ENCODE measurements at places on chromosomes 4 and X. TPM values are rescaled to one million over a fixed set of nuclear protein-coding genes. Genes with fewer than 3 reads are reported as not detected.

GRCh38 chr4:25970226-25970675, 56.2 kb downstream of the SMIM20 start:
- DNase-seq = no peak

DNA sequence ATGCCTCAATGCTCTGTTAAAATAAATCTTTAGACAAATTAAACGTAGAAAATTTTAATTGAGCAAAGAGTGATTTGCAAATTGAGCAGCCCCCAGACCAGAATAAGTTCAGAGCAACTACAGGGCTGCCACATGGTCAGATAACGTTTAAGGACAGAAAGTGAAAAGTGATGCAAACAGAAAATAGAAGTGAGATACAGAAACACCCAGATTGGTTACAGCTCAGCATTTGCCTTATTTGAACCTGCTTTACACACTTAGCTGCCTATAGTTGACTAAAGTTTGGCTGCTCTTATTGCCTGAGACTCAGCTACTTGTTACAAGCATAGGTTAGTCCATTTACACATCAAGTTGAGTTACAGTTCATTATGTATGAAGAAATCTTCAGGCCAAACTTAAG, 1800.8 kb upstream of the PCDH10 start:
- DNase-seq = no peak

DNA sequence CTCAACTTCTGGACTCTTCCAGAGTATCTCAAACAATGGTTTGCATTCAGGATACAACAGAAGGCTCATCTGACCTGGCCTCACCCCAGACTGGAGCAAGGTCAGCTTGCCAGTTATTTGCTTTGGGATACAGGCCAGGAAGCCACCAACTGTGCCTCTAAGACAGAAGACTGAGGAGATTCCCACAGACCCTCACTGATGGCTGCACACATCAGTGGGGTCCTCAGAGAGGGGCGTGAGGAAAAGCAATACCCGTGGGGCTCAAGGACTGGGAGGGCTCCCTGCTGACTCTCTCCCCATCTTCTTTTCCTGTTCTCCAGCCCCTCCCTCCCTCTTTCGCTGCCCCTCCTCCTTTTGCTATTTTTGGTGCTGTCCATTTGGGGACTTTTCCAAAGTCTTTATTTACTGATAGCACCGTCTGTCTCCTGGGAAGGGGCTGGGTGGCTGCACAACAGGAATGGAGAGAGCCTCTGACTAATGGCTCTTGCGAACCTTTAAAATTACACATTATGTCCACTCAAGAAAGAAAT, 23.2 kb downstream of the RELL1 start:
- DNase-seq = no peak

DNA sequence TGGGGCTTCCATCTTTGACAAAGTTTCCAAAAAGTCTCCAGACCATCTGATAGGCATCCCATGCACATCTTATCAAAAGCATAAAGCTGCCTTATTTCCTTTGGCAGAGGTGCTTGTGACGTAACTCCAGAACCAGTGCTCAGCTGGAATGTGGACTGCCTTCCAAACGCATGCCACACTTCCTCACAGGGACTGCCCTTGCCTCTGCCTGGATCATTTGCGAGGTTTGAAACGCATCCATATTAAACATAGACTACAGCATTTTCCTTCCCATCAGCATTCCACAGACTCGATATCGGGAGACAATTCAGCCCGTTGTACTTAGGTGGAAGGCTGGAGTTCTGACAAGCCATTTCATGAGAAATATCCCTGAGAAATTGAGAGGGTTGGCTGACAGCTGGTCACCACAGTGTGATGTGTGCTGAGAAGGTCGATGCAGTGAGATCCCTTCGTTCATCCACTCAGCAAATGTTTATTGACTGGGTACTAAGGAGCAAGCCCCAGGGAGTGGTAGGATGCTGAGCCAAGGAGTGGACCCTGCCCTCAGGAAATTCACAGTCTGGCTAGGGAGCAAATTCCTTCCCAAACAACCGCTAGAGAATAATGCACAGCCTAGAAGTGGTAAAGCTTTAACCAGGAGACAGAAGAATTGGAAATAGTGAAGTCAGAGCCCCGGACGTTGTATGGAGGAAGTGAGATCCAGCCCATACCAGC, 376.0 kb downstream of the BCOR start:
- no peak for DNase-seq

DNA sequence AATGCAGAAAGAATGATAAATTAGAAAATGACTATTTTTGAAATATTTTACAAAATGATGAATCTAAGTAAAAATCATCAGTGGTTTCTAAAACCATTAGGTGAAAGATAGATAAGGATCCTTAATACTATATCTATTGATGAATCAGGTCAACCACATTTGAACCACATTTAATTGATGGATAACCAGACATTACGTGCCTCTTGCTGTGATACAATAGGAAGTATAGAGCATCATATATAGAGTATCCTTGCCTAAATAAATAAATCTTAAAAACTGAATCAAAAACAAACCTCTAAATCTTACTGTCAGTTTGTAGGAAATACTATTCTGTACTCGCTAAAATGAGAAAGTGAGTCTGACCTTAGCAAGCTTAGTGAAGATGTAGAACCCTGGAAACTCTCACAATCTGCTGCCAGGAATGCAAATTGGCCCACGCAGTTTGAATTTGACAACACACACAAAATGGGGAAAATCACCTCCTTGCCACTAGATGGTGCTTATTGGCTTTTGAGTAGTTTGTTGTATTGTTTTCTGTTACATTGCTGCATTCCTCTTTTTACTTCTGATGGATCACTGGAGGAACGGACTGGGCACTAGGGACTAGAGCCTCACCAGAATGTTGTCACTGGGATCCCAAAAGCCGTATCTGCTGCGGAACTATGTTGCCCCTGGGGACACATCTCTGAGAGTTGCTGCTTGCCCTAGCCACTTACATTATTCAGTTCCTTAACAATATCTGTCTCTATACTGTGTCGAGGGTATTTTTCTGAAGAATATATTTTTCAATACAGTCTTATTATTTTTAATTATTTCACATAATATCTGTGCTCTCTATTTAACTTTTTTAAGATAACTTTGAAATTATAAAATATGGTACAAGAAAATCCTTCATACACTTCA, 25.4 kb upstream of the SLAIN2 start:
- DNase-seq = peak; percentile 63

GRCh38 chr4:13276357-13276756, 207.8 kb downstream of the RAB28 start:
- DNase-seq = no peak

- DNase-seq = no peak
Measured at GRCh38 chr4:48752726-48753125, 27.4 kb downstream of the FRYL start.

GRCh38 chr4:126719852-126720251, 912.9 kb upstream of the INTU start:
- no peak for DNase-seq

The RAB28 gene
- total RNA-seq = 4.9 TPM

The FAM9B gene
- total RNA-seq = 0.07 TPM

Data from PC-3 (cell line).